ENCODE measurements at places on chromosomes 2 and 18.

GRCh38 chr2:213084261-213084660 lies 67.2 kb downstream of the IKZF2 start:
- no peak for DNase-seq

DNA sequence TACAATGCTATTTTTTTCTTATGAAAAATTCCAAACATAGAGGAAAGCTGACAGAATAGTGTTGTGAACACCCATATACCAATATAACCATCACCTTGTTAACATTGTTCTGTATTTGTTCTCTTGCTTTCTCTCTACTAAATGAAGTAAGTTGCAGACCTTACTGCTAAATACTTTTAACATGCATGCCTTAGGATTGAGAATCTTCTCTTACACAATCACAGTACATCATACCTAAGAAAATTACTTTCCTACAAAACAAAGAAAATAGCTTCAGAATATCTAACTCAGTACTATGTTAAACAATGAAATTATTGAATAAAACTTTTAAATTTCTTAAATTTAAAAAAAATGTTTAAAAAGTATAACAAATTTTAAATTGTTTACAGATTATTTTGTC lies 136.5 kb downstream of the UBR3 start:
- DNase-seq = no peak

- no peak for DNase-seq
Measured at GRCh38 chr18:34543356-34543755, 166.7 kb upstream of the DTNA start.

DNA sequence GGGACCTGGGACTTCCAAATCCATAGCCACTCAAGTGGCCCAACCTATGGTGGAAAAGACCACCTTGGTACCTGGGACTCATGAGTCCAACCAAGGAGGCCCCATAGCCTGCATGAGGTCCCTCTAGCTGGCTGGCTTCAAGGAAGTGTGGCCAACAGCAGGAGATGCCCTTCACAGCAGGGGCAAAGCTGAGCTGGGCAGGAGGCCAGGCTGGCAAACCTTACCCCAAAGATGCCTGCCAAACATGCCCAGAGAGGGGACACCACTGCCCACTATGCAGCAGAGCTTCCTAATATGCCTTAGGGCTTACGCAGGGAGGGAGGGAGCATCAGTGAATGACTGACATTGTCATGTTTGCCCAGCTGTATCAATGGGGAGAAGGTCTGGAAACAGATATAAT lies 188.0 kb upstream of the GLI2 start:
- no peak for DNase-seq

- DNase-seq = peak; percentile 55
Measured at GRCh38 chr2:161424891-161425727, 9.0 kb downstream of the TBR1 start.

DNA sequence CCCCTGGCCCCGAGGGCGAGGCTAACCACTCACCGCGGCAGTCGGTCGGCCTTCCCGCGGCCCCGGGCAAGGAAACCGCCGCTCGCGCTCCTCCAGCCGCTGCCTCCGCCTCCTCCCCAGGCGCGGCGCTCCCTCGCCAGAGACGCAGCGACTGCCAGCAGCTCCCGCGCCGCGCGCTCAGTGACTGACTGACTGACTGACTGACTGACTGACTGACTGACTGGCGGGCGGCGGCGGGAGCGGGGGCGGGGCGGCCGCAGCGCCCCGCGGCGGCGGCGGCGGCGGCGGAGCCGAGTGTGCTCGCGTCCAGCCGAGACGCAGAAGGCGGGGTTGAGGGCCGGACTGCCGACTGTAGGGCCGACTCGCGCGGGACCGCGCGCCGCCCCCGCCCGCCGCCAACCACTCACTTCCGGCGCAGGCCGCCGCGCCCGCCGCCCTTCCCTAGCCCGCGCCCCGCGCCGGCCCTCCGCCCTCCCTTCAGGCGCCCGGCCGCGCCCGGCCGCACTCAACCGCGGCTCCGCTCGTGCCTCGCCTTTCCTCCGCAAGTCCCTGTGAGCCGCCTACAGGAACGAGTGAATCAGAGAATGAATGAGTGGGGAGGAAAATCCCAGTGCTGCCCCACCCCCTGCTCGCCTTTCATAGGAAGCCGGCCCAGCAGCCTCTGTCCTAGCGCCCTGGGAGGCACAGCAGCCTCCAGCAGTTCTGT lies at the start of gene RAPH1:
Gene RAPH1 (minus strand): TSS at position 224 of the 706 bp plus-strand sequence. CDS start 39,948 bp downstream, outside the sequence.
- DNase-seq = peak; percentile 91

DNA sequence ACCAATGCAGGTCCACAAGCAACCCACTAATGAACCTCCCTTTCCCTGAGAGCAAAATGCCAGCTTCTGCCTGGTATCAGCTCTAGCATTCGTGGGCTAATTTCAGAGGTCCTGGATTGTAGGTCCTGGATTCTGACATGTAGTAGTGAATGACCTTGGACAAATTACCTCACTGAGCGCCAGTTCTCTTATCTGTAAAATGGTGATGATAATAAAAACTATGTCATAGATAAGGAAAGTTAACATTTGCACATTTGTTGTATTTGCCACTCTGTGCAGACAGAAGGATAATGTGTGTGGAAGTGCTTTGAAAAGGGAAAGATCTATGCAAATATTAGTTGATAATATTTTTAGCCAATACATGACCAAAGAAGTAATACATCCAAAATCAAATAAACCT lies 4.1 kb upstream of the TET3 start:
- no peak for DNase-seq

DNA sequence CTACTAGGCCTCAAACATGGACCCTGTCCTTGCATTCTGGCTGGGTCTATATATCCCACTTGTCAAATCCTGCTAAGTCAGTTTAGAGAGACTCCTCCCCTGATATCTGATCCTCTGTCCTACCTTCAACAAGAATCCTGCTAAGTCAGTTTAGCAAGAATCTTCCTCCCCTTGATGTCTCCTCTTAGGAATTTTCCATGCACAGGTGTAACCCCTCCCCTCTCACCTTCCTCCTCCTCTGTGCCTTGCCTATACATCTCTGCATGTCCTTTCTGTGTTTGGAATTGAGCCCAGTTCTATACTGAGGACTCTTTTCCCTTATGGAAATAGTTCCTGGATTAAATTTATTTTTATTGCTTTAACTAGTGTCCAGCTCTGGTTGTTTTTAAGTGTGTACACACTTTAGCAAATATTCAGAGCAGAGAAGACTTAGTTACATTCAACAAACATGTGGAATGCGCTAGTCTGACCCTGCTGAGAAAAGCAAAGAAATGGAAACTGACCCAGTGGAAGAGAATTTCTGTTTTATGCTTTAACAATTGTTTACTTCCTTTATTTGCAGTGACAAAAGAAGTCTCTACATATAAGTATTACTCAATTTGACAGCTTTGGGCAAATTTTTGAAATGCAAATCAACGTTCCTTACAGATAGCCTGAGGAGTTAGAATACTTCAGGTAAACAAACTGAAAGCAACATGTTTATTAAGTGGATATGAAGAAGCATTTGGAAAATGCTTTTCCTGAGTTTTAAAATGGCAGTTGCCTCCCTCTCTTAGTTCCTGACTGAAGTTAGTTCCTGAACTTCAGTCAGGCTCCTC lies 80.6 kb downstream of the RIT2 start:
- DNase-seq = no peak

GRCh38 chr2:60519231-60519863 lies 34.1 kb downstream of the BCL11A start:
- DNase-seq = no peak

DNA sequence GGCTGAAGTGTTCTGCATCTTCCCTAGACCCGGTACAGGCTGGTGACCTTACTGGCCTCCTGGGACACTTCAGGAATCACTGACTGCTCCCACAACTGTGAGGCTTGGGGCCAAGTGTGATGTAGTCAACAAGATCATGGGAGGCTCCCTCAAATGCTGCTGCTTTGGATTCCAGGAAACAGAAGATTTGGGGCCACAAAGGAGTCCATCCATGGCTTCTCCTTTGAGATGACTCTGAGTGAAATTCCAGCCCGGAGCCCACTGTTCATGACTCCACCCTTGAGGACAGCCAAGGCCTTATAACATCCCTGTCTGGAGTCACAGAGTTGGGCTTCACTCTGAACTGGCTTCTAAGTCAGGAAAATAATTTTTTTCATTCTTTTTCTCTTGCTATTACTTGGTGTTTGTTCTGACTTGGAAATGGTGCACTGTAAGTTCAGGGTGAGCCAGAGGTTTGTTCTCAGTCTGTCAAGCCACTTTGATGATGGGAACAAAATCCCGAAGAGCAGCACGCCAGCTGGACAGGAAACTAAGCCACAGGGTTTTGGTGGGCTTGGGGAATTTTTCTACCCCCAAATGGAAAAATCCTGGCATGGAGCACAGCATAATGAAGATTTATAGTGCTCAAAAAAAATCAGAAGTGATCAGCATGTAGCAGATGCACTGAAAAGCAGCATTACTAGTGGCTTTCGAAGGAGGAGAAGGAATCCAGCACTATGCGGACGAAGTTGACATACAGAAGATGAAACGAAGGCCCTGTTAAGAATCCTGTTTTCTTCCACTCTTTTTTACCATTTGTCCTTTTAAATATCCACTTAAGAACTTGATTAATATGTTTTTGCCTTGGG lies 98.1 kb upstream of the ZFP36L2 start:
- peak; percentile 53 for DNase-seq

GRCh38 chr2:230680463-230681170 lies 32.0 kb upstream of the CAB39 start:
- DNase-seq = no peak

DNA sequence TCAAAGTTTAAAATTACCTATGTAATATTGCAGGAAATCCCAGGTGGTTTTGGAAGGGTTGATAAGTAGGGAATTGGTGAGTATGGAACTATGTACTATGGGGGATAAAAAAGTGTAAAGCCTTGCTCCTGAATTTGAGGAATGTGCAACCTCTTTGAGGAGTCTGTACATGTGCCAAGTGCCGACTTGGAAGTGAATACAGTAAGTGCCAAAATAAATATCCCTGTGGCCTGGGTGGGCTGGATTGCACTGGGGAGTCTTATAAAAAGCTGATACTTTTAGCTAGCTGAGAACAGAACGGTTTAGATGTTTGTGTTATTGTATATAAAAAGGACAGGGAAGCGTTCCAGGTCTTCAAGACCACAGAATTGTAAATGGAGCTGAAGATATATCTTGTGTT lies 317.1 kb upstream of the LRRTM1 start:
- no peak for DNase-seq

DNA sequence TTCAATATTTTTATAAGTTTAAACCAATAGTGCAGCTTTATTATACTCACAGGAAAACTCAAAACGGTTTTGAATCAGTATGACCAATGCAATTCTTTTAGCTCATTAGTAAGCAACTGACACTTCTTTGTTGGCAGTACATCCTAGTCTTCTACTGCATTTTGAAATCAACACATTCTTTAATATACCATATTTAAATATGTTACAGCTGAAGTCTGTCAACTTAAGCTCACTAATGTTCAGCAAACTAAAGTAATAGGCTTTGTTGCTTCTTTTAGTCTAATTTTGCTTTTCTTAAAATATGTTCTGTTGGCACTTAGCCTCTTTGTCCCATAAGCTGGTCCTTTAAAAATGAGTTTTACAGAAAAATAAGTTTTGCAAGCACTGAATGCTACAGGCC lies 55.4 kb upstream of the CCBE1 start:
- DNase-seq = no peak

DNA sequence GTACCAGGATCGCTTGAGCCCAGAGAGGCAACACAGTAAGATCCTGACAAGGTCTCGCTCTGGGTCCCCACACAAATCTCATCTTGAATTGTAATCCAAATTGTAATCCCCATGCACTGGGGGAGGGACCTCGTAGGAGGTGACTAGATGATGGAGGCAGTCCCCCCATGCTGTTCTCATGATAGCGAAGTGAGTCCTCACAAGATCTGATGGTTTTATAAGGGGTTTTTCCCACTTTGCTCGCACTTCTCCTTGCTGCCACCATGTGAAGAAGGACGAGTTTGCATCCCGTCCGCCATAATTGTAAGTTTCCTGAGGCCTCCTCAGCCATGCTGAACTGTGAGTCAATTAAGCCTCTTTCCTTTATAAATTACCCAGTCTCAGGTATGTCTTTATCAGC lies 46.0 kb upstream of the SERTAD2 start:
- DNase-seq = no peak

- DNase-seq = peak; percentile 61
Measured at GRCh38 chr18:9771261-9771976, 63.3 kb downstream of the RAB31 start.

GRCh38 chr2:133919285-133919684 lies 334.6 kb upstream of the MGAT5 start:
- no peak for DNase-seq

- no peak for DNase-seq
Measured at GRCh38 chr2:215460682-215461382, 25.0 kb upstream of the FN1 start.

GRCh38 chr2:204360218-204361007 lies 184.9 kb upstream of the PARD3B start:
- no peak for DNase-seq

DNA sequence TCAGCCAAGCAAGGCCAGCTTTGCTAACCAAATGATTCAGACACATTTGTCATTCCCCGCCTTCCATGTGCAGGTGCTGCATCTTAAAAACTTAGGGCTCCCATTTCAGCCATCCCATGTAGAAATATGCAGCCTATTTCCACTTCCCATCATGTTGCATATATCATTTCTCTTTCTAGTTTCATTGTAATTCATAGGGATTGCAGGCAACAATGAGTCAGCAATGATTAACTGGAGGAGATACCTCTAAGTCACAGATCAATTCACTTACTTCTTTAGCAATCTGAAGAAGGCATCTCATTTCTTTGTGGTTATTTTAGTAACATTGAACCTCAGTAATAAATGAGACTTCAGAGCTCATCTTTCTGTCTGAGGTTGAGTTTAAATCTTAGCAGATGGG lies 276.1 kb upstream of the PKDCC start:
- no peak for DNase-seq

All from right kidney (tissue), 9 donors.